ENCODE measurements at places on chromosomes 7 and 10. TPM values are rescaled to one million over a fixed set of nuclear protein-coding genes. Genes with fewer than 3 reads are reported as not detected.
A peak's percentile ranks its signal among the peaks of the same experiment; 100 is the strongest.

GRCh38 chr7:124444696-124445480 is 320.7 kb downstream of the GPR37 start:
- no peaks in the 10 kb centered on the region for H3K27me3 ChIP-seq
- H3K27ac ChIP-seq: no peak overlapping the region
- DNase-seq: no peak
- no peak overlapping the region for H3K4me3 ChIP-seq
- peaks cover 4% of the 10 kb centered on the region for H3K4me1 ChIP-seq
- H3K36me3 ChIP-seq: no peaks in the 10 kb centered on the region

- H3K27ac ChIP-seq: no peak overlapping the region
- DNase-seq: no peak
- no peaks in the 10 kb centered on the region for H3K4me1 ChIP-seq
- no peaks in the 10 kb centered on the region for H3K36me3 ChIP-seq
- no peaks in the 10 kb centered on the region for H3K27me3 ChIP-seq
These were observed 10.1 kb downstream of the STK17A start for GRCh38 chr7:43593010-43593409.

DNA sequence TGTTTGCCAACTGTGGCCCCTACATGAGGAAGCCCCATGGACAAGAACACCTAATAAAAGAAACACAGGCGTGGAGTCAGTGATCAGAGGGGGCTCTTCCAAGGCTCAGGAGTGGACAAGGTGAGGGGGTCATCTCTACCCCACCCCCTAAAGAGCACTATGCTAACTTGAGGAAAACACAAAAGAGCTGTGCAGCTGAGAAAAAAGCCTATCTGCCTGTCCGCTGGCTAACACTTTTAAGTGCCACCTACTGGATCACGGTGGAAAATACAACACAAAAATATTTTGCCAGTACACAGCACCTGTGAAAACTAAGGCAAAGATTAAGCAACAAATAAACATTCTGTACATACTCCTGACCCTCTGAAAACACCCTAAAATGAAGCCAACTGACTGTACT is 53.1 kb upstream of the COBL start:
- no peaks in the 10 kb centered on the region for H3K27me3 ChIP-seq
- no peaks in the 10 kb centered on the region for H3K36me3 ChIP-seq
- no peak overlapping the region for H3K4me3 ChIP-seq

DNA sequence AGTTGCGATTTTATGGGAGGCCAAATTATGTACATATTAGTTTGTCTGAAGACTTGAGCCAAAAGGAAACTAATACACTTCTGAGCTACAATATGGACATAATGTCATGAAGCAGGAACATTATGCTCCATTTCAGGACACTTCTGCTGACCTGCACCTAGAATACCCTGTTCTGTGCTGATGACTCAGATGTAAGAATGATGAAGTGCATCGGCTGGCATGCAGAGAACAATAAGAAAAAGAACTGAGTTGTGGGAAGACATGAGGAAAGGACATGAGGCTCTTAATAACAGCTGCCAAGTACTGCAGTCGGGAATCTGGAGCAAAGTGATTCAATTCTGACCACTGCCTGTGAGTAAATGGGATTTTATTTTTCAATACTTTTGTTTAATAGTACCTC is 192.9 kb upstream of the VSTM2A start:
- no peaks in the 10 kb centered on the region for H3K4me1 ChIP-seq
- H3K36me3 ChIP-seq: no peaks in the 10 kb centered on the region
- no peaks in the 10 kb centered on the region for H3K27me3 ChIP-seq
- H3K27ac ChIP-seq: no peak overlapping the region
- H3K4me3 ChIP-seq: no peak overlapping the region
- no peak for DNase-seq

DNA sequence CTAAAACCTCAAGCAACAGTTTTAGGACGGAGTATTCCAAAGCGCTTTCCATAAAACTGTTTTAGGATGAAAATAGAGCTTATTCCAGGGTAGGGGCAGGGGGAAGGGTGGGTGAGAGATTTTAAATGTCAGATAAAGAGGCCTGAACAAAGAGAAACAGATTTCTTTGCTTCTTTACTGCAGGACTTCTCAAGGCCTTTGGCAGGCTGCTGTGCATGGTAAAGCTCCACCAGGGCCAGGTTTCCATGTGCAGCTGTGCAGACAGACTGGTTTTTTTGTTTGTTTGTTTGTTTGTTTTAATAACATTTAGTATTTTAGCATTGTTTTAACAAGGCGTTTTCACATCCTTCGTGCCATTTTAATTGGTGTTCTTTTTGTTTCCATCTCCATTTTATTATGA is 26.3 kb downstream of the HECW1 start:
- H3K36me3 ChIP-seq: no peaks in the 10 kb centered on the region
- H3K27me3 ChIP-seq: no peaks in the 10 kb centered on the region
- no peak overlapping the region for H3K4me3 ChIP-seq
- no peak for DNase-seq

GRCh38 chr10:132324186-132324585 is 7.8 kb upstream of the LRRC27 start:
- no peaks in the 10 kb centered on the region for H3K4me1 ChIP-seq
- DNase-seq: no peak
- H3K36me3 ChIP-seq: no peaks in the 10 kb centered on the region
- H3K27me3 ChIP-seq: no peaks in the 10 kb centered on the region
- no peak overlapping the region for H3K27ac ChIP-seq

DNA sequence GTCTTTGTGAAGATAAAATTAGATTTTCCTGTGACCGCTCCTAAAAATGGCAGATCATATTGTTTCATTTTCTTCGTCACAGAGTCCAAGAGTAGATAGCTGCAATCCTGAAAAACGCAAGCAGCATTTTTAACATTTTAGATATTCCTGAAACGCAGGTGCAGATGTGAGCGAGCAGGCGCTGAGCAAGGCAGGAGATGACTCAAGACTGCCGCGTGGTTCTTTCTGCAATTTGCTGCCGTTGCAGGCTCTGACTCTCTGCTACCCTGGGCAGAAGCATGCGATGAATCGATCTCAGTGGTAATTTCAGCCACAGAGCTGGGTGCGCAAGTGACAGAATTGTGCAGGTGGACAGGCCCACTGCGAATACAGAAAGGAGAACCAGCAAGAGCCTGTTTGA is 331.9 kb downstream of the ACTR3B start:
- no peaks in the 10 kb centered on the region for H3K36me3 ChIP-seq
- no peak overlapping the region for H3K27ac ChIP-seq
- H3K27me3 ChIP-seq: no peaks in the 10 kb centered on the region
- no peak for DNase-seq
- H3K4me1 ChIP-seq: peaks cover 5% of the 10 kb centered on the region

GRCh38 chr10:127524908-127525665 is 24.0 kb upstream of the NPS start:
- H3K36me3 ChIP-seq: no peaks in the 10 kb centered on the region
- no peaks in the 10 kb centered on the region for H3K27me3 ChIP-seq
- H3K4me3 ChIP-seq: no peak overlapping the region
- peak; percentile 36 for DNase-seq
- H3K4me1 ChIP-seq: peaks cover 17% of the 10 kb centered on the region
- no peak overlapping the region for H3K27ac ChIP-seq

- peaks cover 29% of the 10 kb centered on the region for H3K27me3 ChIP-seq
- no peak for DNase-seq
- no peak overlapping the region for H3K4me3 ChIP-seq
- no peak overlapping the region for H3K27ac ChIP-seq
- peaks cover 5% of the 10 kb centered on the region for H3K4me1 ChIP-seq
- no peaks in the 10 kb centered on the region for H3K36me3 ChIP-seq
These were observed 3.6 kb upstream of the PRAP1 start for GRCh38 chr10:133343558-133343957.

GRCh38 chr7:111863269-111863668 is 301.0 kb upstream of the IMMP2L start:
- H3K36me3 ChIP-seq: no peaks in the 10 kb centered on the region
- H3K4me3 ChIP-seq: no peak overlapping the region
- H3K27me3 ChIP-seq: no peaks in the 10 kb centered on the region
- no peak overlapping the region for H3K27ac ChIP-seq
- no peaks in the 10 kb centered on the region for H3K4me1 ChIP-seq

DNA sequence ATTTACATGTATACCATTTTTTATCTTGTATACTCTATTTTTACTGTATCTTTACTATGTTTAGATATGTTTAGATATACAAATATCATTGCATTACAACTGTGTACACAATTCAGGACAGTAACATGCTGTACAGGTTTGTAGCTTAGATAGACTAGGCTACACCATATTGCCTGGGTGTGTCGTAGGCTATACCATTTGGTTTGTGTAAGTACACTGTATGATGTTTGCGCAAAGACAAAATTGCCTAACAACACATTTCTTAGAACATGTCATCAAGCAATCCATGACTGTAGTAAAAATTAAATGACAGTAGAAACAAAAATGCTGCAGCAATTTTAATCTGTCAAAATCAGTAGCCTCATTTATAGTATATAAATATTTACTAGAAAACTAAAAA is 812.2 kb downstream of the GRM8 start:
- H3K36me3 ChIP-seq: no peaks in the 10 kb centered on the region
- no peak overlapping the region for H3K27ac ChIP-seq
- no peak overlapping the region for H3K4me3 ChIP-seq
- no peaks in the 10 kb centered on the region for H3K27me3 ChIP-seq

DNA sequence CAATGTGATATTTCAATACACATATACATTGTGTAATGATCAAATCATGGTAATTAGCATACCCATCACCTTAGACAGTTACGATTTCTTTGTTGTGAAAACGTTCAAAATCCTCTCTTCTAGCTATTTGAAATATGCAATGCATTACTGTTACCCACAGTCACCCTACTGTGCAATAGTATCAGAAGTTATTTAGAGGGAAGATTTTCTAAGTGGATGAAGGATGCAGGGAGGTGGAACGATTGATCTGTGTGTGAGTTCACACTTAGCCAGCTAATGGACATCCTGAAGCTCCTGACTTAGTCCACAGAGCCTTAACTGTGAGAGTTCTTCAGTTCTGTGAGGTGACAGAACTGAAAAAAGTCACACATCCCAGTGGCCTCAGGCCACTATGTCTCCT is 97.2 kb upstream of the LAMB4 start:
- no peaks in the 10 kb centered on the region for H3K36me3 ChIP-seq
- no peaks in the 10 kb centered on the region for H3K27me3 ChIP-seq
- H3K27ac ChIP-seq: no peak overlapping the region
- no peak for DNase-seq

- H3K4me3 ChIP-seq: no peak overlapping the region
- peaks cover 5% of the 10 kb centered on the region for H3K36me3 ChIP-seq
- peak; percentile 44 for DNase-seq
- no peaks in the 10 kb centered on the region for H3K27me3 ChIP-seq
- peak overlapping the region; percentile 41 for H3K27ac ChIP-seq
- H3K4me1 ChIP-seq: peaks cover 12% of the 10 kb centered on the region
These were observed 216.6 kb upstream of the SH2B2 start for GRCh38 chr7:102069931-102070629.

DNA sequence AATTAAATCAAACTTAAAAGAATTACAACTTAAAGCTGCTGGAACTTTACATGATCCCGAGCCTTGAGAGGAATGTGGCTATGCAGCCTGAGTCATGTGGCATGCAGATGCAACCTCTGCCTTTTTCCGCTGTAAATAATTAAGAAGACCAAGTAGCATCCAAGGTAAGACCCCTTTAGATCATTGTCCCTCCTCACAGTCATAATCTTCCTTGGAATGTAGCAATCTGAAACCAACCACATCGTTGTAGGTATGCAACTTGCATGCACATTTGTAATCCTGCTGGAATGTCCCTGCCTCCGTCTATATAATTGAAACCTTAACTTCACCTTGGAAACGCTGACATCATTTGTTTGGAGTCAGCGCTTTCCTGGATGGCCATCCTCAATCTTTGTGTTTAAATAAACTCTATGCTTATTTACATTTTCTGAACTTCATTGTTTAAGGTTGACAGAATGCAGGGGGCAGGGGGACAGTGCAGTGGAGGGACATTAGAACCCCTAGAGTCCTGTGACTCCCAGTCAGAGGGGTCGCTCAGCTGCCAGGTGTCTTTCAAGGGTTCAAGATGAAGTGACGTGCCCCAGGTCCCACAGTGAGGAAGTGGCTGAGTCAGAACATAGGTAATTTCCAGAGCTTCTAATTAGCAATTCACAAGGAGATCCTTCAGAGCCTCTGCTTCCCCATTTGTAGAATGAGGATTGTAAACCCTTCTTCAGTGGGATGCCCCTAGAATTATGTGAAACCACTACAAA is 110.7 kb downstream of the RALA start:
- peaks cover 9% of the 10 kb centered on the region for H3K4me1 ChIP-seq
- peak; percentile 66 for DNase-seq
- H3K4me3 ChIP-seq: peak overlapping the region; percentile 52
- peak overlapping the region; percentile 1 for H3K27ac ChIP-seq
- peaks cover 7% of the 10 kb centered on the region for H3K27me3 ChIP-seq

DNA sequence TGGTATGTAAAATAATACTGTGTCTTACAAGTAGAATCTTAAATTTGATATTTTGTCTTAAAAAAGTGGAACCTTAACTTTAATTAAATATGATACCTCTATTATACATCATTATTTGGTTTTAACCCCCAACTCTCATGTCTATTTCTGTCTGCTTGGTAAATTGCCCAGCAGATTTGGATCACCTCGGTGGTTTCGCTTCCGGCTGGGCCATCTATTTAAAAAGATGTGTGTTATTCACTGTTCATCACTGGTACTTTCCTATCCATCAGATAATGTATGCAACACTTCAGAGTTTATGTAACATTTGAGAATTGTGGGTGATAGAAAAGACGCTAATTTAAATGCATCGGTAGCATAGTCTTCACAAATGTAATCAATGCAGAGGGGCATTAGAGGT is 119.7 kb downstream of the SND1 start:
- no peak for DNase-seq
- H3K36me3 ChIP-seq: no peaks in the 10 kb centered on the region
- no peak overlapping the region for H3K4me3 ChIP-seq
- H3K4me1 ChIP-seq: peaks cover 18% of the 10 kb centered on the region
- H3K27me3 ChIP-seq: no peaks in the 10 kb centered on the region

DNA sequence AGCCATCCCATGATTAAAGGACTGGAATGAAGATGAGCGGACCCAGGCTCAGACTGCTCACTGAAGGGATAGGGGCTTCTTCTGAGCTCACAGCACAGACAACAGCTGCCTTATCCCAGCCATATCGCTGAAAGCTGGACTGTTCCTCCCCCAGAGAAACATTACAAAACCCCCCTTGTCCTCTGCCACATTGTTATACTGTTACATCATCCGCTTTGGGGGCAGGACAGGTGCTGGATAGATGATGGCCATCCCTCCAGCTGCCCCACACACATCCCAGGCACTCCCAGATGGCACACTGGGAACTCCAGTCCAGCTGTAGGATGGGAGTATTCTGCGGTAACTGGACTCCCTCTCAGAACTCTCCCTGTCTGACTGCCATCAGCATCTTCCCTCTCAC is 58.7 kb upstream of the BTRC start:
- no peak overlapping the region for H3K4me3 ChIP-seq
- no peak overlapping the region for H3K27ac ChIP-seq
- H3K4me1 ChIP-seq: peaks cover 30% of the 10 kb centered on the region
- H3K27me3 ChIP-seq: peaks cover 99% of the 10 kb centered on the region

ENKUR gene
- total RNA-seq: 0.15 TPM

PRSS37 gene
- total RNA-seq: not detected

SP4 gene
- 49.0 TPM for total RNA-seq

OLAH gene
- total RNA-seq: not detected

CFAP43 gene
- 2.7 TPM for total RNA-seq

CXCL12 gene
- 0.09 TPM for total RNA-seq

SYT15 gene
- 0.15 TPM for total RNA-seq

ITGB8 gene
- 5.3 TPM for total RNA-seq

LIPM gene
- not detected for total RNA-seq

INSIG1 gene
- 96.2 TPM for total RNA-seq

LRRC18 gene
- total RNA-seq: not detected

PRKCQ gene
- 3.5 TPM for total RNA-seq

CCDC146 gene
- total RNA-seq: 6.1 TPM

CAMK2B gene
- 0.31 TPM for total RNA-seq

SFTPA2 gene
- total RNA-seq: not detected

EN2 gene
- total RNA-seq: not detected

NKX6-2 gene
- not detected for total RNA-seq

All from neural progenitor cell (in vitro differentiated cells).